Camera-type eye (tissue), 1 donor: ENCODE measurements at places on chromosomes 11 and 22. TPM values are rescaled to one million over a fixed set of nuclear protein-coding genes. Genes with fewer than 3 reads are reported as not detected.

Gene C22orf42
- not detected for total RNA-seq

Gene ANKK1
- total RNA-seq, result 0.33 TPM

Gene FAM227A
- 23.3 TPM for total RNA-seq

Gene KCNJ1
- not detected for total RNA-seq

Gene ZNF214
- 18.0 TPM for total RNA-seq

Gene TYR
- total RNA-seq, result 65.3 TPM

Gene BLID
- total RNA-seq, result 8.5 TPM

Gene KCNE3
- total RNA-seq, result 5.8 TPM

Gene SLC1A2
- total RNA-seq, result 101 TPM

Gene TIMP3
- 237 TPM for total RNA-seq

Gene HBB
- 165 TPM for total RNA-seq

Gene OR10A6
- total RNA-seq, result not detected

Gene DTX4
- total RNA-seq, result 56.4 TPM

Gene TRIM51
- total RNA-seq, result not detected

Gene CD82
- 31.1 TPM for total RNA-seq

Gene CECR2
- 24.2 TPM for total RNA-seq

Gene APOL5
- total RNA-seq, result 0.44 TPM

Gene DRAP1
- 54.6 TPM for total RNA-seq
